ENCODE measurements at places on chromosomes 7 and 10.

DNA sequence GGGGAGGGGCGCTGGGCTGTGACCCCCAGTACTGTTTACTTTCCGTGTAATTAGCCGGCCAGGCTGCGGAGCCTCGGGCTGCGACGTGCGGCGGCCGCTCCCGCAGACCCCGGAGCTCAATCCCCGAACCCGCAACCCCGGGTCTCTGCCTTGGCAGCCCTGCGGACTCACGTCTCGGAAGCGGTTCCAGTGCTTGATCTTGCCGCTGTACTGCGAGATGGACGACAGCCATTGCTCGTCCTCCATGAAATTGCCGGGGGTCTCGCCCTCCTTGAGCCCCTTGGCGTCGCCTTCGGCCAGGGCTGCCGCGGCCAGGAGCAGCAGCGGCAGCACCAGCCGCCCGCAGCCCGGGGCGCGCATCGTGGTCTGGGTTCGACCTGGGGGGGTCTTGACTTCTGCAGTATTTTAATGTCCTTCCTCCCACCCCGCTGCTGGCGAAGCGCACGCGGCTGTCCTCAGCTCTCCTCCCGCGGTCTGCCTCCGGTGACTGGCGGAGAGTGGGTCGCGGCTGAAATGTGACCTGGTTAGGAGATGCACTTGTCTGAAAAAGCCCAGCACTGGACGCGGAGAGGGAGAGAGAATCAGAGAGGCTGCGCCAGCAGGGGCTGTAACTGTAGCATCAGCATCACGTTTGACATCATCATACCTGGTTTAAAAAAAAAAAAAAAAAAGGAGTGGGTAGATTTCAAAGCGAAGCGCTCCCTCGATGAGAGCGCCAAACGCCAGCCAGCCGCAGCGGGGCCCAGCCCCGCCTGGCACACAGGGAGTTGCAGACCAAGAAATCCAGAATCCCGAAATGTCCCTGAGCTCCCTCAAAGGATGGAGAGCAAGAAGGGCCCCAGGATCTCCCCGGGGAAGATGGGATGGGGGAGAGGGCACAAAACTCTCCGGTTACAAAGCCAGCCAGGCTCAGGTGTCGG, at the start of gene SPOCK2:
Gene SPOCK2, minus strand, starts transcription at position 583 of the 920 bp plus-strand sequence. Its CDS starts 223 bp downstream, at position 360.
- peak; percentile 61 for DNase-seq

- DNase-seq = no peak
These were observed 199.6 kb downstream of the TCF7L2 start for GRCh38 chr10:113149626-113150025.

DNA sequence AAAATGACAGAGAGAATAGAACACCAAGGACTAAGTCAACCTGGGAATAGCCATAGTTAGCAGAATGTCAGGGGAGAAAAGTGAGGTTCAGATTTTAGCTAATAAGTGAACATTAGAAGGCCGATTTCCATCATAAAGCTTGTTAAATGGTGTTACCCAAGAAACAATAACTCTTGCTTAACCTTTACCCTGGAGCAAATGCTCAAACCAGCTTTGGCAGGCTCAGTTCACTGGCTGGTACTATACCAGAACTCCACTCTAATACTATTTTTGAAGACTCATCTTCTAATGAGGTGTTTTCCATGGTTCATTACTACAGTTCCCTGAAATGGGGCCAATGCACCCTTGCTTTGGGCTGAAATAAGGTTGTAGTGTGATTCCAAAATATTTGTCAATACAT, 61.3 kb downstream of the RNLS start:
- no peak for DNase-seq

- no peak for DNase-seq
These were observed 62.1 kb upstream of the SHH start for GRCh38 chr7:155874411-155874810.

DNA sequence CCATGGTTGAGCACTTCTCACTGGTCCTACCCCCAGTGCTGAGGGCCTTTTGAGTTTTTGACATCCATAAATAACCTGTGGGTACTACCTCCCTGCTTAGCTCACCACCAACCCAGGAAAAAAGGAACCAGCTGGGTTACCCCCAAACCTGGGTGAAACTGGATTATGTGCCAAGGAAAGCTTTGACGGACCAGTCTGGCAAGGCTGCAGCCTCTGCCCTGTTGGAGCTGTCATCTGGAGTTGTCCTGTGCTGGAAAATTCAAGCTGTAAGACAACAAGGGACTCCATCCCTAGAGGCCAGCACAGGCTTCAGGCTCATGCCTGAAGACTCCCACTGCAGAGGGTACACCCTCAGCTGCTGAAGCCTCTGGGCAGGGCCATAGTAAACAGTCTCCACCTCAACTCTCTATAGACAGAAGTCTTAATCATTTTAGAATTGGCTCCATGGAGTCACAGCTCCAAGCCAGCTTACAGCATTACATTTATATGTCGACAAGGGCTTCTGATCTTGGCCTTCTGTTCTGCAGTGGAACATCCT, 115.5 kb upstream of the AFAP1L2 start:
- DNase-seq = no peak

Data from lower lobe of right lung (tissue), 2 donors.